Left kidney (tissue), 8 donors: ENCODE measurements at places on chromosomes 5 and 9. TPM values are rescaled to one million over a fixed set of nuclear protein-coding genes. Genes with fewer than 3 reads are reported as not detected.

FGF1 gene
- polyA plus RNA-seq, result 17.4 TPM

DNA sequence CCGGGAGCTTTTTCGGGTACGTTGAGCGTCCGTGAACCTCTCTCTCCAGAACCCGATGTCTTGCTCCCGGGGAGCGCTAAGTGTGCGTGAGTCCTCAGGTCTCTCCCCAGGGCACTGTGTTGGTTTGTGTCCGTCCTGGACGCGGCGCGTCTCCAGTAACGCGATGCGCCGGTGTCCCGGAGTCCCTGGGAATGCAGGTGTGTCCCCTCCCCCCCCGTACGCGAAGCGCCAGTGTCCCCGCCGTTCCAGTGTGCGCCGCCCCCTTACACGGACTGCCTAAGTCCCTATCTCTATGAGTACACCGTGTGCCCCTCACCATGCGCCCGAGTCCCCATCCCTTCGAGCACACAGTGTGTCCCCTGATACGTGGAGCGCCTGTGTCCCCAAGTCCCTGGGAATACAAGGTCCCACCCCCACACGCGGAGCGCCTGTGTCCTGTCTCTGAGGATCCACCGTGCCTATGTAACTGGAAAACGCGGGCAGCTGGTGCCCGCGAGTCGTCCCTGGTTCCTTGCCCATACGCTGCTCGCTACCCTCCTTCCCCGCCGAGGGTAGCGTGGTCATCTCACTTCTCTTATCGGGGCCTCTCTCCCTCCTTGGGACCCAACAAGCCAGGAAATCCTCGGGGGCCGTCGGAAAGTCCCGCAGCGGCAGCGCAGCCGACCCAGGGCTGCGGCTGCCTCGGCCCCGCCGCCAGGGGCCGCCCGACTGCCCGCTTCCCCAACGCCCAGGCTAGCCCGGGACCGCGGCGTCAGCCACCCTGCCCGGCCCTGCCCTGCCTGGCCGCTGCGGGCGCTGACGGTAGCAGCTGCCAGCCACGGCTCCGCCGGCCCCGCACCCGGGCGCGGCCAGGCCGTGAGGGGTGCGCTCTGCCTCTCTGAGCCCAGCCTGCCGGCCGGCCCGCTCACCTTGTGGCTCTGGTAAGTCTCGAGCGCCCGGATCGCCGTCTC lies 709 bp downstream of the ELL2 start:
- DNase-seq, result peak; percentile 63

- no peak for DNase-seq
Measured at GRCh38 chr9:6931913-6932312, 174.1 kb downstream of the KDM4C start.

ANKRD34B gene
- polyA plus RNA-seq, result 0.32 TPM

DNA sequence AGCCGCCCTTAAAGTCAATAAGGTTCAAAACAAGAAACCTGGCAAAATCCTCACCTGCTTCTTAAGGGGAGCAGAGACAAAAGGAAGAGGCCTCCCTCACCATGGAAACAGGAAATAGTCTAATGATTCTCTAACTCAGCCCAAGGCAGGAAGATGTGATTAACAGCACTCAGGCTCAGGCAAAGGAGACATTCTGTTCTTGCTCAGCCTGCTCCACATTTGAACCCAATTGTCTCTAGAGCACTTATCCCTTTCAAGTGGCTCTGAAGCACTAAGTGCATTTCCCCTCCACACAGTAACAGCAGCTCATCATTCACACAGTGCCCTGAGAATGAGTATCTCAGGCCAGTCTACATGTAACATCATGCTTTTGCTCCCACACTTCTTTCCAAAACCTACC lies 72.3 kb downstream of the NIPSNAP3B start:
- no peak for DNase-seq

- no peak for DNase-seq
Measured at GRCh38 chr5:175895686-175896102, 24.3 kb downstream of the CPLX2 start.

DNA sequence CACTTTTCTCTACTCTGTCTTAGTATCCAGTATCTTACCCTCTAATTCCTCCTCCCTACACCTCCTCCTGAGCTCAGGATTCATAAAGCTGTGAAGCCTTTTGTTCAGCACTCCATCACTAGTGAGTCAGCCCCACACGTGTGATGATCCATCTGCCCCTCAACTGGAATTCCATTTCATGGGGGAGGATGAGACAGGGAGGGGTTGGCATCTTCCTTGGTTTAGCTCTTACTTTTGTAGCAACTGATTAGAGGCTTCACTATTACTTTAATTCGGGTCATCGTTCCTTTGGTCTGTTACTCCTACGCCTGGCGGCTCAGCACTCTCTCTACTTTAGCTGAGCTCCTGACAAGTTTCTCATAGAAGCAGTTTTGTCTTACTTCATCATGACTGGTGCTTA lies 11.8 kb downstream of the BTNL8 start:
- DNase-seq, result peak; percentile 29

DNA sequence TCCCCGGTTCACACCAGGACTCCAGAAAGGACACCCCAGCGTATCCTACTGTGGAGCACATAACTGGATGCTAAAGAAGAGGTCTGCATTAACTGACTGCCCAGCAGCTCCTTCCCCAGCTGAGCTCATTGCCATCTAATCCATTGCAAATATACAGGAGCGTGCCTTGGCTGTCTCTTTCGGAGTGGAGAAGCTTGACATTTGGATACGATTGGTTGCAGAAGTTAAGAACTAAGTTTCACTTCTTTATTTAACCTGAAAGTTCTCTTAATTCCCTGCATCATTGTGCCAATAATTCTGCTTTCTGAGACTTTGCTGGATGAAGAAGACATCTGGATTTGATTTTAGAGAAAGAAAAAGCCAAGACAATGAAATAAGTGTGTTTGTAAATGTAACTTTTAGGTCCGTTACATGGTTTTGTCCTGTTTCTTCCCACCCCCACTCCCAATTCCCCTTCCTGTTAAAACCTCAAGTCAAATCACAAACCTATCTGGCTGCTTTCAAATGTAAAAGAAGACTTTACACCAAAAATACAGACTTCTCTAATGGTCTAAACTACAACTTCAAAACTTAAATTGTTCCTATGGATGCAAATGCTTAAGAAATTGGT lies 33.9 kb downstream of the TAS2R1 start:
- DNase-seq, result no peak

DNA sequence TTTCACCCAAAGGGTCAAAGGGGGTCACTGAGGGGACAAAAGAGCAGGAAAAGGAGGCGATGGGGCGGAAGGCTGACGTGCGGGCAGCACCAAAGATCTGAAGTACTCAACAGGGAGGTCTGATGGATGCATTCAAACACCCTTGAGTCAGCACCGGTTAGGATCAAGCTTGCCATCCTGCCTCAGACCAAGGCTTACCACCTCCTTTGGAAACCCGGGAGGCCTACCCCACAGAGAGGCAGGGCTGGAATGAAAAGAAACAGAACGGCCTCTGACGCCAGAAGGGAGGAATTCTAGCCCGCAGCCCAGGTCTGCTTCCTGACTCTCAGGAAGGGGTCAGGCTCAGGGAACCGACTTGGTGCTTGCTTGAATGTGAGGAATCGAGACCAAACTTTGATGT lies 125.6 kb downstream of the PAPPA start:
- no peak for DNase-seq

GRCh38 chr9:3161912-3162311 lies 318.0 kb upstream of the PUM3 start:
- no peak for DNase-seq

GRCh38 chr5:132055808-132056609 lies 4.4 kb upstream of the IL3 start:
- no peak for DNase-seq

IFNA13 gene
- not detected for polyA plus RNA-seq

DNA sequence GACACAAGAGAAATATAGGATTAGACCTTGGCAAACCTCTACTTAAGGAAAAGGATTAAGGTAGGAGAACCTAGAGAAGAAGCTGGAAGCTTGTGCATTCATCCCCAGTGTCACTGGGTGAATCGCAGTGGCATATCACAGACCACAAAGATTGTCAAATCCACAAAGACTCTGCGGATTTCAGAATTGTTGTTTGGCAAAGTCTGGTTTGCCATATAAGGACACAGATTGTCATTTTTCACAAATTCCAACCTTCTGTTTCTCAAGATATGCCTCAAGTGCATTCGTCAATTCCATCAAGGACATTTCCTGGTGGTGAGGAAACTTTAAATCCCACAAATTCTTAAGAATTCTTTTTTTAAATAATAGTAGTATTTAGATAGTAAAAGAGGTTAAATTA lies 395.1 kb upstream of the PAPPA start:
- DNase-seq, result no peak

- peak; percentile 19 for DNase-seq
Measured at GRCh38 chr5:88142886-88143692, 125.6 kb downstream of the TMEM161B start.

- no peak for DNase-seq
Measured at GRCh38 chr5:40396317-40396716, 283.4 kb upstream of the PTGER4 start.

PCDHGA9 gene
- polyA plus RNA-seq, result 6.5 TPM

- DNase-seq, result no peak
Measured at GRCh38 chr5:137617528-137618205, 118.2 kb downstream of the KLHL3 start.

GRCh38 chr5:149323621-149324205 lies 21.6 kb upstream of the GRPEL2 start:
- DNase-seq, result no peak

DNA sequence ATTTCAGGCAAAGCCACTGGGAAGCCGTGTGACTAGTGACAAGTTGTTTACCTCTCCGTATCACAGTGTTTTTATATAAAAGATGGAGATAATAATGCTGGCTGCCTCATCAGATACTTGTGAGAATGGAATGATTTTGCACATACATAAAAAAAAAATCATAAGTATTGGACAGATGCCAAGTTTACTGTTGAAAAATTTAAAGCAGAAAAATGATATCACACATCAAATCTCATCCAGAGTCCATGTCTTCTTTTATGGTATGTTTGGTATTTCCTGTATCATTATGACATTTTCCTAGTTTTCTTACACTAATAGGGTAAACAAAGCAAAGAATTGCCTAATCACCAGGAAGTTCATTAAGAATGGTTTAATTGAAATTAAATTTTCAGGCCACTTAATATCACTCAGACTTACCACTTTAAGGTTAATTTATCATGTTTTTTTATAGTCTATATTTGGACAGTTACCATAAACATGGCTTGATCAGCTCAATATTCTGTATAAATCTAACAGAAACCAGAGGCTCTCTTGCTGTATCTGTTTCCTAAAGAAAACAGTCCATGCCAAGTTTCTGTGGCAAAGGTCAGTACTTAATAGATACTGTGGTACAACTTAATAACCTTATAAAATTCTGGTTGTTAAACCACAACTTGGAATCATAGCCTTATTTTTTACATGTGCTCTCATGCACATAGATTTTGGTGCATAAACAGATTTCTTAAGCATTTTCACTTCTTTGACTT lies 656.5 kb upstream of the RIOK2 start:
- DNase-seq, result no peak

GAPT gene
- 0.55 TPM for polyA plus RNA-seq

GRCh38 chr5:171115519-171115918 lies 193.5 kb upstream of the TLX3 start:
- no peak for DNase-seq

GRCh38 chr5:145934276-145934675 lies 2.1 kb upstream of the SH3RF2 start:
- no peak for DNase-seq

GRCh38 chr5:144549580-144549979 lies 378.9 kb downstream of the KCTD16 start:
- DNase-seq, result peak; percentile 20
